ENCODE measurements at places on chromosomes 6 and 20.

DNA sequence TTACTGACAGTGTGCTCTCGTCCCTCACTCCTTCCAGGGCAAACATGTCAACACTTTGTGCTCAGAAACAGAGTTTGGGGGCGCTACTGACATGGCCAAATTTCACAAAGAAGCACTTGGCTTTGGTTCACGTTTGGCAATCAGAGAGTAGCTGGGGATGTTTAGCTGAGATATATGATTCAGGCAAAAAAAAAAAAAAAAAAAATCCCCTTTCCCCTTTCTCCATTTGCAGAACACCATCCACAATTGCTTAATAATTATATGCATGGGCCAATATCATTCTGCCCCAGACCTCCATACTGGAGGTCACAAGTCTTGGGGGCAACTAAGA lies 128.4 kb upstream of the ADGRF1 start:
- DNase-seq = peak; percentile 63

DNA sequence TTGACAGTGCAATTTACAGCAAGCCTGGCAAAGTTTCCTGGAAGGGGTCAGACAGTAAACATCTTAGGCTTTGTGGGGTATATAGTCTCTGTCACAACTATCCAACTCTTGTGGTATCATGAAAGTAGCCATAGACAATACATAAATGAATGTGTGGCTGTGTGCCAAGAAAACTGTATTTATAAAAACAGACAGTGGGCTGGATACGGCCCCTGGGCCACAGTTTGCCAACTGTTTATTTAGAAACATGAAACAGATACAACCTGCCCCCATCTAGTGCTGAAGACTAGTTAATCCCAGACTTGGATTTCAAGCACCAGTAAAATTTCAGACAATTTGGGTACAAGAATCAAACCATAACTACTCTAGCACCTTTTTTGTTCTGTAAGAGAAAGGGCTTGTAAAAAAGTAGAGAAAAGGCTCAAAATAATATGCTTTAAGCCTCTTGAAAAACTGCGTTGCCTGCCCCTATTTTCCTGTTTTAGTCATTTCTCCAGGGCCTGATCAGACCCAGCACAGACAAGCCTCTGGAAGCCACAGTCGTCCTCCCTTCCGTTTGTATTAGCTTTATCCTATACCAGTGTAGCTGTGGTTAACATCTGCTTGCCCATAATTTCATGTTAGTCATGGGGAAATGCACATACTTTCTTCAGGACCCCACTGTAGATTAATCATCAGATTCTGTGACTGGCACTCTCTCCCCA lies 30.8 kb downstream of the JAG1 start:
- no peak for DNase-seq

- DNase-seq = peak; percentile 7
Observed at GRCh38 chr6:56005426-56005825, 130.0 kb upstream of the BMP5 start.

DNA sequence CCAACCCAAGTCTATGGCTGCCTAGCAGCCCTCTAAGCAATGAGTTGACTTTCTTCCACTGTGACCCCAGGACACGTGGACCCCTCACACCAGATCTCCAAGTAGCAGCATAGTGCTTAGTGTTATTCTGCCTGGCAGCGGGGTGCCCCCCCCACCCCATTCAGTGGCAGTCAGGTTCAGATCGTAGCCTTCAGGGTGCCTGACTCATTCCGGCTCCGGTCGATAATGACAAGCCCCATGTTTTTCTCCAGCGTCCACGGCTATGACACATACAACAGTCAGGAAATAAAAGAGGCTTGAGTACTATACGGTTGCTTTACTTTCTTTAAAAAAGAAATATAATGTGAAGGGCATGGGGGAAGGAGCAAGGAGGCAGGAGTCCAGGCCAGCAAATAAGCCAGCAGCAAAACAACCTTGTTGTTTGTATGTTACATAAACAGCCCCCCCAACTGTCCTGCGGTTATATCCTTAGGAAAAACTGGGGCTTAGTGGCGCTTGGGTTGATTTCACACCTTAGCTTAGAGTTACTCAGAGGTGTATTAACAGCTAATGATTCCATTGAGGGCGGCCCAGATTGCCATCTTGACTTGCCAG lies 23.1 kb downstream of the GNAS start:
- no peak for DNase-seq

DNA sequence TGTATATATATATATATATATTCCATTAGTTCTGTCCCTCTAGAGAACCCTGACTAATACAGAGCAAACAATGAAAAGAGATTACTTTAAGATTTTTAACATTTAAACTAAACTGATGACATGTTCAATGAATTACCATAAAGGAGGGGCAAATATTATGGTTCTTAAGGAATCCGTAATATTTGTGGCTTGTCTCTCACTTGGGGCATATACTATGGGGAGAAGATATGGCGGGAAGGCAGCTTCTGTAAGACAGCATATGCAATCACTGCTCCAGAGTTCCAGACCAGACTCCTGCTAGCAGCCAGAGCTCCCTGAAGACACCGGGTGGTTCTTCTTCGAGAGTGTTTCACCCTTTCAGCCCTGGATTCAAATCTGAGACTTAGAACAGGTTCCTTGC lies 321.1 kb upstream of the NT5E start:
- no peak for DNase-seq

GRCh38 chr6:39335780-39336545 lies 13.5 kb upstream of the KCNK16 start:
- peak; percentile 25 for DNase-seq

Measured in suppressor macrophage treated with lipopolysaccharide for 4 hours (primary cell).